ENCODE measurements at places on chromosomes 12 and 14. TPM values are rescaled to one million over a fixed set of nuclear protein-coding genes. Genes with fewer than 3 reads are reported as not detected.

CDKL1 gene
- 7.1 TPM for total RNA-seq

ZNF641 gene
- total RNA-seq: 10.2 TPM

HOXC12 gene
- not detected for total RNA-seq

PTGER2 gene
- 6.6 TPM for total RNA-seq

NOS1 gene
- total RNA-seq: not detected

SERPINA6 gene
- total RNA-seq: not detected

CLEC6A gene
- total RNA-seq: not detected

ACOT6 gene
- total RNA-seq: not detected

PTPRO gene
- 1.3 TPM for total RNA-seq

SLC17A8 gene
- not detected for total RNA-seq

BHLHE41 gene
- 0.43 TPM for total RNA-seq

CS gene
- total RNA-seq: 52.1 TPM

TSPAN8 gene
- 0.43 TPM for total RNA-seq

KRT80 gene
- total RNA-seq: under 0.01 TPM

ATP2B1 gene
- 106 TPM for total RNA-seq

PTHLH gene
- 2.0 TPM for total RNA-seq

PLXNC1 gene
- 7.7 TPM for total RNA-seq

MUCL1 gene
- total RNA-seq: not detected

SLC38A4 gene
- total RNA-seq: 4.2 TPM

CLEC1A gene
- total RNA-seq: not detected

VRTN gene
- total RNA-seq: not detected

All from smooth muscle cell of bladder (primary cell).